ENCODE measurements at places on chromosomes 16 and 17.
A peak's percentile ranks its signal among the peaks of the same experiment; 100 is the strongest.

DNA sequence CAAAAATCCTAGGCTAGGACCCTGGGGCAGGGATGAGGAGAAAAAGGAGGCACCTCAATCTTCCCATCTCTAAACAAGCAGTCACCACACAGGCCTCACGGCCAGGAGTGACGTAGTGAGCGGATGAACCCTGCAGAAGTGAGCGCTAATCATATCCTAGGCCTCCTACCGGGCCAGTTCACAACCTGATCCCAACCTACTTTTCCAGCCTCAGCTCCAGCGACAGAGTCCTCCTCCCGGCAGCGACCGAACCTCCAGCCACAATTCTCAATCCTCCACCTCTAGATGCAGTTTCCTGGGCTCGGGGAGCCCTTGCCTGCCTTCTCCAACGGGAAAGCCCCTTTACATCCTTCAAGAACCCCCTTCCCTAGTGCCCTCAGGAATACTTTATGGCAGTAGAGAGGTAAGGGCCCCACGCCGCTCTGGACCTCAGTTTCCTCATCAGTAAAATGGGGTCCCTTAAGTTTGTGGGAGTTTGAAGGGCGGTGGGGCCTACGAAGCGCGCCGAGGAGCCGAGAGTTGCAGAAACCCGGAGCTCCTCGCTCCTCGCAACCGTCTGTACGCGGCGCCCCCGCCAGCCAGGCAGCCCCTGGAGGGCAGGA, 1.4 kb downstream of the ZNF668 start:
- no peak for DNase-seq

DNA sequence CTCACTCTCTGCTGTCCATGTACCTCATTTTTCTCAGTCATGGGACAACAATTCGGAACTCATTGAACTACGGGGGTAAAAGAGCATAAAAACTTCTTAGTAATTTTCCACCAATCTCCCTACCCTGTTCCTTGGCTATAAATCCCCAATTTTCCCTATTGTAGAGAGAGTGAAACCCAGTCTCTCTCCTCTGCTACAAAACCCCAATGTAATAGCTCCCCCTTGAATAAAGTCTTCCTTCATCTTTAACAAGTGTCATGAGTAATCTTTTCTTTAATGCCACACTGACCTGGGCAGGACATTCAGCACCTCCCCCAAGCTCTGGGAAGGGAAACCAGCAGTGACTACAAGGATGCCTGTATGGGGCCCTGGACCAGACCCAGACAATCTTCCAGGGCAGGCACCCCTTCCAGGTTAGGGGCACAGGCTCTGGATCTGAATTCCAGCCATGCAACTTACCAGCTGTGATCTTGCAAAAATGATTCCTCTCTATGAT, 10.2 kb upstream of the EIF1 start:
- DNase-seq = peak; percentile 94

GRCh38 chr17:34420254-34420766, 57.3 kb upstream of the CCL1 start:
- DNase-seq = peak; percentile 55

GRCh38 chr17:67244431-67245072, 444 bp downstream of the HELZ start:
- peak; percentile 63 for DNase-seq

DNA sequence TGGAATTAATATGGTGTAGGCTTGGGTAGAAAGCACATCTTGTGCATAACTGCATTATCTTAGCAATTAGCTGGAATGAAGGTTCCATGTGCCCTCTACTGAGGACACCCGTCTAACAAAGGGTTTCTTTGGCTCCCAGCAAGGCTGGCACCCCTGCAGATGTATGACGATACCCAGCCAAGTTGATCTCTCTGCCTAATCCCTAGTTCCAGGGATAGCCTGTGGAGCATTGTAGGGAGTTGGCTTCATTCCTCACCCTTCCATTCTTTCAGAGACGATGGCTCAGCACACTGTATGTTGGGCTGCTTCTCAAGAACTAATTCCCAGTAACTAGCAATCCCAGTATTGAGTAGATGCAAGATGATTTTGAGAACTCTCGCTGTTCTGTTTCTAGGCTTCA, 182.5 kb downstream of the SNX29 start:
- no peak for DNase-seq

DNA sequence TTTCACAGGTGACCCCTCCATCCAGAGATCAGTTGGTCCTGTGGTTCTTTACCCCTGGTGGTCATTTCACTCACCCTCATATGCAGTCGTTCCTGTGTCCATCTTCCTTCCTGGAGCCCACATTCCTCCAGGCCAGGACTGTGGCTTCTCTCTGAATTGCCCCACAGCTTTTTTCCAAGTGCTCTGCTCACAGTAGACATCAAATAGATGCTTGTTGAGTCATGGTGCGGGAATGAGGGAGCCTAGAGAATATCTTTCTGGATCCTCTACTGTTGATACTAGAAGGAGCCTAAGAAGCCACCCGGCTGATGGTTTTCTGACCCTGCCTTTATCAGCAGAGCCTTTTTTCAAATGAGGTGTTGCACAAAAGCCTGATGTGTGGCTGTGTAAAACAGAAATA, 10.4 kb downstream of the USB1 start:
- no peak for DNase-seq

DNA sequence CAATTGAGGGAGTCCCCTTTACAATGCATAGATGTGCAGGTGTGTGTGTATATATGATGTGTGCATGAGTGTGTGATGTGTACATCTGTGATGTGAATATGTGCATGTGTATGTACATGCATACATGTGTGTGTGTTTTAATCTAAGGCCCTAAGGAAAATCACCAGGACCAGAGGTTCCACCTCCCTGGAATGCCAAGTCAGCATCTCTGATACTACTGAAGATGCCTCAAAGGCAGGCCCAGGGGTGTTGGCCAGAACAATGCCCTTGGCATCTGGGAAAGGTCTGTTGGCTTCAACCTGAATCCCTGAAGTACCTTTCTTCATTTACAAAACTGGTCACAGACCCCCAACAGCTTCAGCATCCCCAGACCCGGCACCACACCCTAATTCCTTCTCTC, 129.5 kb downstream of the CDYL2 start:
- no peak for DNase-seq

DNA sequence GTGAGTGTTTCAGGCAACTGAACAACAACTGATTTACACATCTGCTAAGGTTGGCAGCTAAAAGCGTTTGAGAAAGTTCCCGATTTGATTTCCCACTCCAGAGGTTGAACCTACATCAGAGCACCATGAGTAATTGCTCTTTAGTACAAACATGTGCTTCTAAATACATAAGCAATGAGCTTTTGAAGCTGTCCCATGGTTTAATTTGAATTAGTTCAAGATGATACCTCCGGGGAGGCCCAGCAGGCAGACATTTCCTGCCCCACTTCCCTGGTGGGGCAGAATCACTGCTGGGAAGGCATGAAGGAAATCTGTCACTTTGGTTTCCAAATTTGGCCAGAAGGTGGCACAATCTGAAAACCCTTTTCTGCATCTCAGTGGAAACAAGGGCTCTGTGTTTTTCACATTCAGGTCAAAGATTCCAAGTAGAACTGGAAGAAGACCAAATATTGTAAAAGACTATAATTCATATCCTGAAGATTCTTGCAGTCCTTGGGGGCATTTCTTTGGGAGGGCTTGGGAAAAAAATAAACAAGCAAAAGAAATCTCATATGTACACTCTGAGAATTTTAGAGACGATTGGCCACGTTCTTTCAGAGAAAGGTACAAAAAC, 176.2 kb upstream of the FAM20A start:
- peak; percentile 37 for DNase-seq

DNA sequence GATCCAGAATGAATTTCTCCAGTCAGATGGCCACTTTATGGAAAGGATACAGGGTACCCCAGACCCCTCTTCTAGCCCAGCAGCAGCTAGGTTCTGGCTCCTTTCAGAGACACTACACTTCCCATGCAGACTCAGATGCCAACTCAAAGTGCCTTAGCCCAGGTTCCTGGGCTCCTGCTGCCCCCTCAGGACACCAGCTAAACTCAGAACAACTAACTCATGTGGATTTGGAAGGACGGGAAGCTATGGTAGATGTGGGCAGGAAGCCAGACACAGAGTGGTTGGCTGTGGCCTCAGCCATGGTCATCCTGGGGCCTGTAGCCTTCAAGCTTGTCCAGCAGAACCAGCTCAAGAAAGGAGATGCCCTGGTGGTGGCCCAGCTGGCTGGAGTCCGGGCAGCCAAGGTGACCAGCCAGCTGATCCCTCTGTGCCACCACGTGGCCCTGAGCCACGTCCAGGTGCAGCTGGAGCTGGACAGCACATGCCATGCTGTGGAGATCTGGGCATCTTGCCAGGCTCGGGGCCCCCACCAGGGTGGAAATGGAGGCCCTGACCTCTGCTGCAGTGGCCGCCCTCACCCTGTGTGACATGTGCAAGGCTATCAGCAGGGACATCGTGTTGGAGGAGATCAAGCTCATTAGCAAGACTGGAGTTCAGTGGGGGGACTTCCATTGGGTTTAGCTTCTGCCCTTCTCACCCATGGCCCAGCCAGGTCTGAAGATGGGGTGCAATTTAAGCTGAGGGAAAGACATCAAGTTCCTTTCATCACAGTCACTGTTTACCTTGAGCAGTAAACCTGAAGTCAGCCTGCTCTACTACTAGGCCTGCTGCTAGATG, 111.8 kb downstream of the N4BP1 start:
- DNase-seq = no peak

- no peak for DNase-seq
These were observed 45.3 kb downstream of the ADCY9 start for GRCh38 chr16:4070936-4071335.

DNA sequence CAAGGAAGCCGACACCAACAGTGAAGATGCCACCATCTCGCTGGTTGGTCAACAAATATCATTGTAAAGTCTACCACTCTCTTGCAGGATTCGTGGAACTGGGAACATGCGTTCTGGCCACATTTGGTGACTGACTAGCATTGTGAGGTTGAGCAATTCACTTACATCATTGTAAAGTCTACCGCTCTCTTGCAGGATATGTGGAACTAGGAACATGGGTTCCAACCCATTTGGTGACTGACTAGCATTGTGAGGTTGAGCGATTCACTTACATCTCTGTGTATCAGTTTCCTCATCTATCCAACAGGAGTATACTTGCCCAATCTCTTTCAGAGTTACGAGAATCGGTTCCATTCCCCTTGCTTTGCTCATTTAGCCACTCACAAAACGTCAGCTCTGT, 42.6 kb upstream of the RPH3AL start:
- DNase-seq = no peak

DNA sequence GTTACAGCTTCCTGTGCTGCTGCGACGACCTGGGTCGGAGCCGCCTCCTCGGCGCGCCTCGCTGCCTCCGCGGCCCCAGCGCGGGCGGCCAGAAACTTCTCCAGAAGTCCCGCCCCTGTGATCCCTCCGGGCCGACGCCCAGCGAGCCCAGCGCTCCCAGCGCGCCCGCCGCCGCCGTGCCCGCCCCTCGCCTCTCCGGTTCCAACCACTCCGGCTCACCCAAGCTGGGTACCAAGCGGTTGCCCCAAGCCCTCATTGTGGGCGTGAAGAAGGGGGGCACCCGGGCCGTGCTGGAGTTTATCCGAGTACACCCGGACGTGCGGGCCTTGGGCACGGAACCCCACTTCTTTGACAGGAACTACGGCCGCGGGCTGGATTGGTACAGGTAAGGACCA, 746 bp downstream of the HS3ST2 start:
- DNase-seq = no peak

DNA sequence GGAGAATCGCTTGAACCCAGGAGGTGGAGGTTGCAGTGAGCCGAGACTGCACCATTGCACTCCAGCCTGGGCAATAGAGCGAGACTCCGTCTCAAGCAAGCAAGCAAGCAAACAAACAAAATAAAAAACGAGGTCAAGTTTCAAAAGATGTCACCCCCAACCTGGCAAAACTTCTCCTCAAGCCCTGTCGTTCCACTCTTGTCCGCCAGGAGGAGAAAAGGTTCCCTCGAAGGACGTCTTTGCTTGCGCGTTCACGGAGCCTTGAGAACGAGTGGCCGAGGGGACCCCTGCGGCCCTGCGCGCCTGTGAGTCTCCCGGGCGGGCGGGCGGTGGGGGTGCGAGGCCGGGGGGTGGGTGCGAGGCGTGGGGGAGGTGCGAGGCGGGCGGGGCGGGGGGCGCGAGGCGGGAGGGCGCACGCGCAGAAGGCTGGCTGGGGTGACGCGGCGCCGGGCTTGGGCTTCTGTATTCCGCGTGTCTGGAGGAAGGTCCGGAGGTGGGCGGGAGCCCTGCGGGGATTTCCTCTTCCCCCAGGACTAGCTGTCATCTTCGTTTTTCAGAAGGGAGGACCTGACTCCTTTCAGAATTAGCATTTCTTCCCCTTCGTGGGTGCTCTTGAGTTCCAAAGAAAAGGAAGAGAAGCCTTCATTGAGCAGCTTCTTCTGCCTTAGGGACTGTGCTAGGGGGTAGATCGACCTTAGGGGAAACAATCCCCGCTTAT, 3.7 kb downstream of the SLC52A1 start:
- DNase-seq = peak; percentile 66

GRCh38 chr17:81118308-81119221, 46.7 kb upstream of the PVALEF start:
- DNase-seq = no peak

DNA sequence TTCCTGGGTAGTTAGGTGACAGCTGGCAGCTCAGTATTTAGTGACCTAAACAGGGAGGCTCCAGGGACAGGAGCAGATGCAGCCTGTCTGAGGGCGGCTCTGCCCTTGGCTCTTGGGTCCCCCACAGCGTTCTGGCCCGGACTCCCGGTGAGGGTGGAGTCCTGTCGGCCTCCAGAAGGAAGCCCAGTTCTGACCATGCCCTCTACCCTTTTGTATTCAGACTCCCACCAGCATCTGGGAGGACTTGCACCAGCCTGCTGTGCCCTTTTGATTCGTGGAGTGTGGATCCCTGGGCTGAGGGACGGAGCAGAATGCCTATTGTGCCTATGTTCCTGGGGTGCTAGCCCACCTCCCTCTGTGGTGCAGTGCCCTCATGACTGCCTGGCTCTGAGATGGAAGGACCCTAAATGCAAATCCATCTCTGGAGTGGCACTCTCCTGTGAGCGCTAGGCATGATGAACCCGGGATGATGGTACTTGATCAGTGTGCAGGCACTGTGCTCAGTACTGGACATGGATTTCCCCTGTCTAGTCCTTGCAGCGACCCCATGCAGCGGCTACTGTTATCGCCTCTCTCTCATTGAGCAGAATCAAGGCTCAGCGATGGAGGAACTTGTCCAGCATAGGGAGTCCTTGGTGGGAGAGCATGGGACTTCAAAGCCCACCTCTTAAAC, 123.1 kb downstream of the SNX29 start:
- no peak for DNase-seq

DNA sequence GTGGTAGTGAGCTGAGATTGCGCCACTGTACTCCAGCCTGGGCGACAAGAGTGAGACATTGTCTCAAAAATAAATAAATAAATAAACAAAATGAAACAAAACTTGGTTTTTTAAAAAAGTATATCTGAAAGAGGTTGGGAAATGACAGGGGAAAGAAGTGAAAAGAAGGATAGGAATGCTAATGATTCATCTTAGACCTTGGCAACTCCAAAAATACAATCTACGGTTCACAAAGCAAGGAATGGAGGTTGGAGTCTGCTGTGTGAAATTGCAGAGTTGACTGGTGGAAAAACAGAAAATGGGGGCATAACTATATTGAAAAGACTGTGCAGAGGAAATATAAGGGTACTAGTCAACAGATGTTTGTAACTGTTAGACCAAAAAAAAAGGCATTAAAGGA, 40.0 kb upstream of the CD300E start:
- no peak for DNase-seq

All from Caki2 (cell line).